Mesangial cell (primary cell): ENCODE measurements at places on chromosomes 1 and 21. TPM values are rescaled to one million over a fixed set of nuclear protein-coding genes. Genes with fewer than 3 reads are reported as not detected.

Gene AQP10
- total RNA-seq, result not detected in 2 replicates

Gene SYCP1
- not detected in 2 replicates for total RNA-seq

Gene CFAP141
- not detected in 2 replicates for total RNA-seq

Gene KRTAP11-1
- not detected in 2 replicates for total RNA-seq

Gene S100A7A
- not detected in 2 replicates for total RNA-seq

Gene ARHGEF16
- total RNA-seq, result 8.6 and 17.7 TPM in 2 replicates

Gene CD5L
- total RNA-seq, result not detected in 2 replicates

Gene LENEP
- 0.89 TPM in 1 of 2 replicates, not detected in the other for total RNA-seq

Gene RAB13
- 23.3 and 38.2 TPM in 2 replicates for total RNA-seq

Gene AUNIP
- total RNA-seq, result 1.1 and 9.1 TPM in 2 replicates

Gene PLPPR5
- total RNA-seq, result 0.25 TPM in 1 of 2 replicates, not detected in the other

Gene AMY1C
- not detected in 2 replicates for total RNA-seq
